ENCODE measurements at places on chromosomes 4 and X.

- no peak for DNase-seq
Observed at GRCh38 chr4:167419468-167420140, 185.3 kb upstream of the SPOCK3 start.

DNA sequence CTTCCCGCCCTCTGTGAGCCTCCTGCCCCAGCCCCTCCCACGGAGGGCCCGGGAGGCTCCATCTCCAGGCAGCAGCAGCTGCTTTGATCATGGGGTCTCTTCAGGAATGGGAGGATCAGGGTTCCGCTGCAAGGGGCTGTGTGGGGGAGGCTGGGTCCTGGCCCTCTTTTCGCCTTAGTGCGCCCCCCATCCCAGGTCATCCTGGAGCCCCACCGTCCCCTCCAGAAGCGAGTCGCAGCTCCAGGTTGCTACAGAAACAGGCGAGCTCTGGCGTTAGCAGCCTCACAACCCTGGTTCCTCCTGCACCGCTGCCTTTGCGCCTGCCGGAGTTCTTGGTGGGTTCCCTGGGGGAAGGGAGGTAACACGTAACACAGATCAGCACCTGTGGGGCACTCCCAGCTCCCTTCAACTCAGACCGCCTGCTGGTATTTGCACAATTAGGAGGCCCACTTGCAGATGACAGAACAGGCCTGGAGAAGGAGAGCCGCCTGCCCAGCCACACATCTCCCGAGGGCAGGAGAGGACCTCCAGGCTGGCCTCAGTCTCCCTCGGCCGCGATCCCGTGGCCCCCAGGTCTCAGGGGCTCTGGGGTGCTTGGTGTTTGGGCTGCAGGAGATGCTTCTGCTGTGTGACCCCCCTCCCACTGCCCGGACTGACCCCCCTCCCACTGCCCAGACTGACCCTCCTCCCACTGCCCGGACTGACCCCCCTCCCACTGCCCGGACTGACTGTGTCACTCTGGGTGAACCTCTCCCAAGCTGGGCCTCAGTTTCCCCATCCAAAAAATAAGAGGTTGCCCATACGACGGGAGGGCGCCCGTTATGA lies 64.2 kb upstream of the ADRA2C start:
- DNase-seq, result no peak

DNA sequence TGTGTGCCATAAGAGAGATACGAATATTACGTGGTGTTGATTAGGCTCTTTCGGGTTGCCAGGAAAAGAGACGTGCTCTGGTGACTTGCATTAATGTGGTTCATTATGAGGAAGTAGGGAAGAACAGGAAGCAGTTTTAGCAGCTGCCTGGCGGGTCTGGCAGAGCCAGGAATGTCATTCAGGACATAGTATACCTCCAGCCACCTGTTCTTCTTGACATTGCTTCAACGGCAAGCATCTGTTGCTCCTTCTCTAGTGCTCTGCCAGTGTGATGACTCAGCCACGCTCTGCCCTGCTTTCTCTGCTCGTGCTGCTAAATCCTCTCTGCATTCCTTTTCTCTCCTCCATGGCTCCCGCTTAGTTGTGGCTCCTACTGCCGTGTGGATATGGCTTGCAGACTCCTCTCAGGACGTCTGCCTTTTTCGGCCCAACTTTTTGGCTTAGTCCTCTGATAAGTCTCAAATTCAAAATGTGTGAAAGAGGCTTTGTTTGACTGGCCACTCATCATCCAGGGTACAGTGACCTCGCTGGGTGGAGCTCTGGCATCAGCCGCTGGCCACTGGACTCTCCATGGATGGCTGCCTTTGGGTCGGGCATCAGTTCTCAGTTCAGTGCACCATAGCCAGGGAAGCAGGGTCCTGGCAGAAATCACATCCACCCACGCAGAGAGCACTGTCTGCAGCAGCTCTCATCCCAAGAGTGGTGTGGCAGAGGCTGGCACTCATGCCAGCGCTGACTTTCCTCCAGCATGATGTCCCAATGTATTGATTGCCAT lies 89.3 kb upstream of the KLF3 start:
- DNase-seq, result no peak

GRCh38 chrX:12988797-12989196 lies 13.9 kb downstream of the TMSB4X start:
- DNase-seq, result no peak

GRCh38 chr4:67558493-67558892 lies at the start of gene STAP1:
STAP1 (plus strand) TSS chr4:67558727; CDS start chr4:67558810, 83 bp downstream.
- no peak for DNase-seq

Data from activated effector memory CD4-positive, alpha-beta T cell treated with Interleukin-2 at 50 U/mL for 16 hours (primary cell).